ENCODE measurements at places on chromosomes 12 and 14.

- H3K4me3 ChIP-seq, result no peak overlapping the region
- no peaks in the 10 kb centered on the region for H3K27me3 ChIP-seq
- H3K36me3 ChIP-seq, result no peaks in the 10 kb centered on the region
- peak overlapping the region; percentile 67 for H3K27ac ChIP-seq
Measured at GRCh38 chr14:77303417-77304156, 17.1 kb downstream of the POMT2 start.

DNA sequence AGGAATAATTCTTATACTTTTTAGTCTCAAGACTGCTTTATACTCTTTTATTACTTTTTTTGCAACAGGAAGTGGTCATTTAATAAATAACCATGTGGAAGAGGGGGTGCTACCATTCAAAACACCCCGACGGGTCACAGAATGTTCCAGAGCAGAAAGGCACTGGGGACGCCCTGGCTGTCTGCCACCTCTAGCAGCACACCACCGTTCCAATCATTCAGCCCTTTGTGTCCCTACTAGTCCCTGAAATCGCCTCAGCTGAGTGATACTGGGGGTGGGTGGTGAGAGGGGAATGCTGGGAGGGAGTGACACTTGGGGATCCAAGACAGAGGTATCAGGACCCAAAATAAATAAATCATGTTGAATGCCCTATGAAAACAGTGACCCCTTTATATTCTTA is 52.4 kb downstream of the MON2 start:
- no peak for DNase-seq
- no peak overlapping the region for H3K27ac ChIP-seq
- H3K27me3 ChIP-seq, result no peaks in the 10 kb centered on the region
- H3K36me3 ChIP-seq, result no peaks in the 10 kb centered on the region

- H3K36me3 ChIP-seq, result no peaks in the 10 kb centered on the region
- H3K27ac ChIP-seq, result no peak within 1 kb of the TSS
- no peaks in the 10 kb centered on the region for H3K27me3 ChIP-seq
- no peak for DNase-seq
Measured at GRCh38 chr14:47675466-47676314, at the start of gene MDGA2. TSS of gene MDGA2 (minus strand) at chr14:47675605.

- H3K4me1 ChIP-seq, result no peaks in the 10 kb centered on the region
- H3K36me3 ChIP-seq, result no peaks in the 10 kb centered on the region
- H3K27ac ChIP-seq, result no peak overlapping the region
- DNase-seq, result no peak
- H3K27me3 ChIP-seq, result no peaks in the 10 kb centered on the region
Measured at GRCh38 chr12:27787559-27787958, 7.5 kb upstream of the MANSC4 start.

GRCh38 chr14:87049950-87050349 is 943.0 kb downstream of the GALC start:
- no peak overlapping the region for H3K4me3 ChIP-seq
- H3K4me1 ChIP-seq, result no peaks in the 10 kb centered on the region
- no peaks in the 10 kb centered on the region for H3K27me3 ChIP-seq
- no peaks in the 10 kb centered on the region for H3K36me3 ChIP-seq
- peak; percentile 70 for DNase-seq

DNA sequence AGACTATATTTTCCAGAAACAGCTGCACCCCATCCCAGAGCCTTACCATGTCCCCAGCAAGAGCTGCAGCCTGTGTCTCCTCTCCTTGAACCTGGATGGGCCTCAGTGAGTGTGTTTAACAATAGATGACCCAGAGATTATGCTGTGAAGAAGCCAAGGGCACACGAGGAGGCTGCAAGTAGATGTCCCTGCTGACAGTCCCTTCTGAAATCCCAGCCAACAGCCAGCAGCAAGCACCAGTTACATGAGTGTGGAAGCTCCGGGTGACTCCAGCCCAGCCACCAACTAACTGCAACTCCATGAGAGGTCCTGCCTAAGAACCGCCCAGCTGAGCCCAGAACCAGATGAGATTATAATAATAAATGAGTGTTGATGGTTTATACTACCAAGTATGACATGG is 191.7 kb downstream of the BCL11B start:
- no peak for DNase-seq
- H3K36me3 ChIP-seq, result no peaks in the 10 kb centered on the region
- no peak overlapping the region for H3K4me3 ChIP-seq
- H3K27me3 ChIP-seq, result no peaks in the 10 kb centered on the region
- no peak overlapping the region for H3K27ac ChIP-seq

DNA sequence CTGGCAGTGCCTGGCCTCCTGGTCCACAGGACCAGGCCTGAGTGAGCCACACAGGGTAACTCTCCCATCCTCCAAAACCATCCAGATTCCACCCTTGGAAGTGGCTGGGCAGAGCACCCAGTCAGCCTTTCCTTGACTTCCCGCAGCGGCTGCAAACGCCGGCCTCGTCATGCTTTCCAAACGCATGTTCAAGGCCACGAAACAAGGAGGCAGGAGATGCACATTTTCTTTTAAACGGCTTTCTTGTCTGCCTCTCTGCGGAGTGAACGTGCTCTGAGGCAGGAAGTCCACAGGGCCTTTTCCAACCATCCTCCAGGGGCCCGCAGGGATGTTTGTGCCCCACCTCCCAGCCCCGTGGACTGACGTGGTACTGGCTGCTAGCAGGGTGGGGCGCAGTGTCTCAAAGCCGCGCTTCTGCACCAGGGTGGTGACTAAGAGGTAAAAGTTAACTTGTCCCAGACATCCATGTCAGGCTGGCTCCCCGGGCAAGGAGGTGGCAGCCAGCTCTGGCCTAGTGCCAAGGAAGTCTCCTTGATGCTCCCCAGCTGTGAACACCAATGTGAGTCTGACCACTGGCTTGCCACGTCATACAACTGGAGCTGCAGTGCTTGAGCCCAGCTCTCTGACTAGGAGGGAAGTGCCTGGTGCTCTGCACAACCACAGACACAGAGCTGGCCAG is 45.0 kb downstream of the KCNA5 start:
- H3K4me3 ChIP-seq, result no peak overlapping the region
- no peaks in the 10 kb centered on the region for H3K36me3 ChIP-seq
- peaks cover 2% of the 10 kb centered on the region for H3K27me3 ChIP-seq
- H3K27ac ChIP-seq, result no peak overlapping the region

DNA sequence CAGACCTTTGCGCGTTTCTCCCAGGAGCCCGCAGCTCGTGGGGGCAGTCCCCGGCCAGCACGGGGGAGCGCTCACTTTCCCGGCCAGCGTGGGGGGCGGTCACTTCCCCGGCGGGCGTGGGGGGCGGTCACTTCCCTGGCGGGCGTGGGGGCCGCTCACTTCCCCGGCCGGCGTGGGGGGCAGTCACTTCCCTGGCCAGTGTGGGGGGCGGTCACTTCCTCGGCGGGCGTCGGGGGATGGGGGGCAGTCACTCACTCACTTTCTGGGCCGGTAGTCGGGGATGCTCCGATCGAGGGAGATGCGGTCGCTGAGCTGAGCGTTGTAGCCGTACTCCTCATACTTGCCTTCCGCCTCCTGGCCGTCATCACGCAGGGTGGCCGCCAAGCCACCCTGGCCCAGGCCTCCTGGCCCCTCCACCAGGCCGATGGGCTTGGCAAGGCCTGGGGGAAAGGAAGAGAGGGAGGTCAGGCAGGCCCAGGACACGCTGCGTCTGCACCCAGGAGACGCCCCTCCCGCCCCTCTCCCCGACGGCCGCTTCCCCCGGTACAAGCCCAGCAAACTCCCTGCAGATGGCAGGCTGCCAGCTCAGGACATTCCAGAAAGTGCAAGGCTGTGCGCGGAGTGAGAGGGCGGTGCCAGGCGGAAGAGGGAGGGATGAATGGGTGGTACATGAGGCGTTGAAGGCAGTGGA is 43.3 kb downstream of the GALNT9 start:
- H3K4me3 ChIP-seq, result no peak overlapping the region
- DNase-seq, result no peak
- no peak overlapping the region for H3K27ac ChIP-seq
- no peaks in the 10 kb centered on the region for H3K4me1 ChIP-seq
- H3K27me3 ChIP-seq, result no peaks in the 10 kb centered on the region

- H3K4me3 ChIP-seq, result no peak overlapping the region
- H3K27ac ChIP-seq, result no peak overlapping the region
- H3K36me3 ChIP-seq, result no peaks in the 10 kb centered on the region
Measured at GRCh38 chr14:92890830-92891588, 31.9 kb upstream of the CHGA start.

GRCh38 chr12:64008596-64008995 is 164.1 kb downstream of the SRGAP1 start:
- H3K27ac ChIP-seq, result no peak overlapping the region
- DNase-seq, result no peak
- peaks cover 33% of the 10 kb centered on the region for H3K4me1 ChIP-seq
- no peaks in the 10 kb centered on the region for H3K27me3 ChIP-seq
- no peaks in the 10 kb centered on the region for H3K36me3 ChIP-seq

- DNase-seq, result no peak
- H3K4me3 ChIP-seq, result no peak overlapping the region
- H3K4me1 ChIP-seq, result no peaks in the 10 kb centered on the region
Measured at GRCh38 chr14:53042480-53042879, 91.6 kb upstream of the FERMT2 start.

GRCh38 chr14:61438860-61439765 is 117.7 kb downstream of the PRKCH start:
- no peaks in the 10 kb centered on the region for H3K27me3 ChIP-seq
- peak overlapping the region; percentile 10 for H3K4me3 ChIP-seq
- peaks cover 35% of the 10 kb centered on the region for H3K4me1 ChIP-seq
- DNase-seq, result peak; percentile 75

GRCh38 chr12:60689137-60689536 is 1093.3 kb downstream of the SLC16A7 start:
- H3K36me3 ChIP-seq, result no peaks in the 10 kb centered on the region
- no peak overlapping the region for H3K27ac ChIP-seq
- no peaks in the 10 kb centered on the region for H3K4me1 ChIP-seq
- H3K27me3 ChIP-seq, result no peaks in the 10 kb centered on the region
- H3K4me3 ChIP-seq, result no peak overlapping the region

DNA sequence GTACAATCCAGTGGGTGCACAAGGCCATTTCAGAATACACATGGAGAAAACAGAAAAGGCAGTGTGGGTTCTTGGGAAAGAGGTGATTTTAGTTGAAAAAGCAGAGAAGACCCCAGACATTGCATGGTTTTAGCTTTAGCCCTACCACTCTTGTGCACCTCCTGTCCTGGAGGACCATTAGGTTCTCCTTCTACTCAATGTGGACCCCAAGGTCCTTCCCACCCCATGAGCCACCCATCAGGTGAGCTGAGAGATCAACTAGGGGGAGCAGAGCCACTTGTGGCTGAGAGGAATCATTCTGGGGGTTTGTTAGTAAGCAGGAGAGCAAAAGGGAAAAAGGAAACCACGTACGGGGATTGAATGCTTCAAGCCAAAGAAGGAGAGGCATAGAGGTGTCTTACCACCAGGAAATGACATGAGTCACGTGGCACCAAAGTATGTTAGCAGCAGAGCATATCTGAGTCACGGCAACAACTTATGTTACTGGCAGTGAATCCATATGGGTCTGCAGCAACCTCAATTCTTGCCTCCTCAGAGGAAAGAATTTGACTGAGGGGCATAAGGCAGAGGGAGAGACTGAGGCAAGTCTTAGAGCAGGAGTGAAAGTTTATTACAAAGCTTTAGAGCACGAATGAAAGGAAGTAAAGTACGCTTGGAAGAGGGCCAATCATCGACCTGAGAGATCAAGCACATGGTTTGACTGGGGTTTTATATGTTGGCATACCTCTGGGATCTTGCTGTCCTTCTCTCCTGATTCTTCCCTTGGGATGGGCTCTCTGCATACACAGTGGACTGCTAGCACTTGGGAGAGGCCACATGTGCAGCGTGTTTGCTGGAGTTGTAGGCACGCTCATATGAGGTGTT is 73.9 kb downstream of the HSD17B6 start:
- no peaks in the 10 kb centered on the region for H3K27me3 ChIP-seq
- DNase-seq, result no peak
- no peak overlapping the region for H3K27ac ChIP-seq
- no peaks in the 10 kb centered on the region for H3K4me1 ChIP-seq
